ENCODE measurements at places on chromosomes 16 and 17.

- no peak for DNase-seq
Observed at GRCh38 chr17:57678393-57678792, 66.7 kb downstream of the CCDC182 start.

GRCh38 chr16:30026449-30026848, 3.5 kb downstream of the C16orf92 start:
- DNase-seq, result no peak

DNA sequence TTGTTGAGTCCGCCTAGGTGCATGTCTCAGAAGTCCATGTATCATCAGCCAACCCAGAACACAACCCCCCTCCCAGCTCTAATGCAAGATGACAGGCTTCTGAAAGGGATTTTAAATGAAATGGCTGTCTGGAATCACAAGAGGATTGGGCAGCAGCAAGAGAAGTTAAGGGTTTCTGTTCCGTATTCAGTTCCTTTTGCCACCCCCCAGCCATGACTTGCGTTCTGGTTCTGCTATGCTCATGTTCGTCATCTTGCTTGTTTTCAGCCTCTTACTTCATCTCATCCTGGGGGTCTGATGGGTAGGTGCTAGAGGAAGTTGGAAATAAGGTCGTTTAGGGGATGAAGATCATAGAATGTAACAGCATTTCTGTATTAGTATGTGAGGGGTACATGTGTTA, 12.0 kb downstream of the MINK1 start:
- no peak for DNase-seq

DNA sequence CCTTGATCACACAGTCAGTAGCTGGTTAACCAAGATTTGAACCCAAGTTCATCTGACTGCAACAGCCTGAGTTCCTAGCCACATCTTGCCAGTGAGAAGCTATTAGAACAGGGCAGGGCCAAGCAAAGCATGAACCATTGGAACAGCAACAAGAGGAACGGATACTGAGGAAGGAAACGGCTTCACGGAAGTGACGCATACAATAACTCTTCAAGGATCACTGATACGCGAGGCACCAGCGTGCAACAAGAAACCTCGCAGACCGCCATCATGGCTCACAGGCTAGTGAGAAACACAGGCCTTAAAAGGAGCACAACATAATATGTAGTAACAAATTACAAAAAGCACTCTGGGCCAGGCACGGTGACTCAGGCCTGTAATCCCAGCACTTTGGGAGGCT, 114.9 kb downstream of the CDYL2 start:
- DNase-seq, result no peak

GRCh38 chr17:63335831-63336230, 110.3 kb downstream of the CYB561 start:
- no peak for DNase-seq
